Upper lobe of left lung (tissue), 6 donors: ENCODE measurements at places on chromosomes 12 and 14. TPM values are rescaled to one million over a fixed set of nuclear protein-coding genes. Genes with fewer than 3 reads are reported as not detected.

GLIPR1 gene
- 17.3 TPM for total RNA-seq

DNA sequence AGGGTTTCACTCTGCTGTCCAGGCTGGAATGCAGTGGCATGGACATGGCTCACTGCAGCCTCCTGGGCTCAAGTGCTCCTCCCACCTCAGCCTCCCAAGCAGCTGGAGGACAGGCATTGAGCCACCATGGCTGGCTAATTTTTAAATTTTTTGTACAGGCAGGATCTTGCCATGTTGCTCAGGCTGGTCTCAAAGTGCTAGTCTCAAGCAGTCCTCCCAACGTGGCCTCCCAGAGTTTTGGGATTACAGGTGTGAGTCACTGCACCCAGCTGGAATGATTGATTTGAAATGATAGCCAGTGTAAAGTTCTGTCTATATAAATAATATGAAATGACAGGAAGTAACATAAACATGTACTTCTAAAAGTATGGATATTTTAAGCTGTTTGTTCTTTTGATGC, 172.7 kb downstream of the FUT8 start:
- no peak overlapping the region for H3K27ac ChIP-seq
- no peak overlapping the region for H3K4me3 ChIP-seq
- no peaks in the 10 kb centered on the region for H3K27me3 ChIP-seq
- no peaks in the 10 kb centered on the region for H3K36me3 ChIP-seq
- DNase-seq: no peak

GRCh38 chr12:46855760-46856159, 30.0 kb upstream of the SLC38A4 start:
- no peaks in the 10 kb centered on the region for H3K36me3 ChIP-seq
- H3K4me3 ChIP-seq: no peak overlapping the region
- H3K27me3 ChIP-seq: no peaks in the 10 kb centered on the region

TMPRSS12 gene
- total RNA-seq: not detected

- no peak for DNase-seq
- H3K27me3 ChIP-seq: no peaks in the 10 kb centered on the region
- no peak overlapping the region for H3K4me3 ChIP-seq
- H3K4me1 ChIP-seq: no peaks in the 10 kb centered on the region
Observed at GRCh38 chr14:91284791-91285548, 40.5 kb upstream of the GPR68 start.

RHEBL1 gene
- not detected for total RNA-seq

PIP4K2C gene
- 56.7 TPM for total RNA-seq

- H3K27ac ChIP-seq: peak overlapping the region; percentile 86
- H3K4me3 ChIP-seq: peak overlapping the region; percentile 81
- H3K36me3 ChIP-seq: peaks cover 23% of the 10 kb centered on the region
- peaks cover 69% of the 10 kb centered on the region for H3K4me1 ChIP-seq
- DNase-seq: no peak
- H3K27me3 ChIP-seq: no peaks in the 10 kb centered on the region
Observed at GRCh38 chr12:53300187-53300586, 692 bp downstream of the MYG1 start.

INHBC gene
- total RNA-seq: not detected

KRT2 gene
- not detected for total RNA-seq

VPS29 gene
- total RNA-seq: 102 TPM

SMOC1 gene
- total RNA-seq: not detected

DNA sequence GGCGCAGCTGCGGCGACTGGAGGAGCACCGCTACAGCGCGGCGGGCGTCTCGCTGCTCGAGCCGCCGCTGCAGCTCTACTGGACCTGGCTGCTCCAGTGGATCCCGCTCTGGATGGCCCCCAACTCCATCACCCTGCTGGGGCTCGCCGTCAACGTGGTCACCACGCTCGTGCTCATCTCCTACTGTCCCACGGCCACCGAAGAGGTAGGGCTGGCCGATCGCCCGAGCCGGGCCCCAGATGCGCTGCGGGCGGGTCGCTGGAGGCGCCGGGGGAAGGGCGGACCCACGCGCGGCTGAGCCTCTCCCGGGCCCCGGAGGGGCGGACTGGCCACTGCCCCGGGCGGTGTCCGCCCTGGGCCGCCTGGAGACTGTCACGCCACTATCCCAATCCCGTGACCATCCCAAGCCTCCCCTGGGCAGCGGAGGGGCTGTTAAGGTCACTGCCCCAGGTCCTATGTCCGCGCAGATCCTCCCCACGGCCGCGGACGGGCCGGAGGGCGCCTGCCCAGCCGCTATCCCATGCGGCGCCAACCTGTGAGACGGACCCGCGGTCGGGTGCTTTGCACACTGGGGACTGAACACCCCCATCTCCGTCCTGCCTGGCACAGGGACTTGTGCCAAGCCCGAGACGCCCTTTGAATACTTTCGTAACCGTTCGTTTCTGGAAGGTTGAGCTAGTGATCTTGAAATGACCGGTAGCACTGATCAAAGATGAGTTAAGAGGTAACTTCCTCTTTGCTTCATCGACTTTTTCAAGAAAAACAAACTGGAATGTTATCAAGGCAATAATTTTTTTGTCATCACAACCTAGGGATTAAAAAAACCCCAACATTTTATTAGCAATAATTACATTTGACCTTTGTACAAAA, 725 bp downstream of the CHPT1 start:
- peaks cover 59% of the 10 kb centered on the region for H3K4me1 ChIP-seq
- H3K4me3 ChIP-seq: peak overlapping the region; percentile 94
- no peaks in the 10 kb centered on the region for H3K36me3 ChIP-seq
- DNase-seq: peak; percentile 93
- H3K27me3 ChIP-seq: no peaks in the 10 kb centered on the region
- peak overlapping the region; percentile 89 for H3K27ac ChIP-seq

- no peak for DNase-seq
- H3K4me3 ChIP-seq: no peak overlapping the region
- no peak overlapping the region for H3K27ac ChIP-seq
- H3K4me1 ChIP-seq: no peaks in the 10 kb centered on the region
Observed at GRCh38 chr12:75690296-75690955, 179.0 kb upstream of the KRR1 start.
